CD14-positive monocyte (primary cell): ENCODE measurements at places on chromosomes 11 and 22.

GRCh38 chr11:79940165-79940564 lies 499.3 kb upstream of the TENM4 start:
- no peak for DNase-seq

DNA sequence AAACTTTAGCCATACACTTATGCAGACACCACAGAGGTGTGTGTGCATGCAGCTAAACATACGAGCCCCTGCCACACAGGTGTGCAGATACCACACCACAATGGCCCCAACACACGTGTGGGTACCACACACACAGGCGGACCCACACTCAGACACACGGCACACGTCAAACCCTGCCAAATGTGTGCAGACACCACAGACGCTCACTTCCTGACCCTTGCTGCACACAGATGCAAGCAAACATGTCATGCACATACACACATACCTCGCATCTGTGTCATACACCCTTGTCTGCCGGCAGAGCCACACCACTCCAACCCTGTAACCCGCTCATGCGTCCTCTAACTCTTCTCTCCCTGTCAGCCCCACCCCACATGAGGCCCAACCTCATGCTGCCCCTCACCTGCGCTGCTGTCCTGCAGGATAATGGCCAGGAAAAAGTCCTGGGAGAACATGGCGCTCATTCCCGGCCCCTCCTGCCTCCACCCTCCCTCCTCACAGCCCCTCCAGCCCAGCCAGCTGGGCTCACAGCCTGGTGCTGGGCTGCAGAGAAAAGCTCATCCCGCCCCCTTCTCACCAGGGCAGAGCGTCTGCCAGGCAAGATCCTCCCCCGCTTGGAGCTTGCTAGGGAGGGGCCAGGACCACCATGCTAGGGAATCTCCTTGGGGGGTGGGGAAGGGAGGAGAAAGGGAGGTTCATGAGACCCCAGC lies 14.2 kb downstream of the SMPD1 start:
- DNase-seq, result no peak

GRCh38 chr11:111718436-111718835 lies 47.8 kb downstream of the PPP2R1B start:
- DNase-seq, result no peak

GRCh38 chr11:55263081-55263480 lies 1.1 kb downstream of the TRIM48 start:
- no peak for DNase-seq

DNA sequence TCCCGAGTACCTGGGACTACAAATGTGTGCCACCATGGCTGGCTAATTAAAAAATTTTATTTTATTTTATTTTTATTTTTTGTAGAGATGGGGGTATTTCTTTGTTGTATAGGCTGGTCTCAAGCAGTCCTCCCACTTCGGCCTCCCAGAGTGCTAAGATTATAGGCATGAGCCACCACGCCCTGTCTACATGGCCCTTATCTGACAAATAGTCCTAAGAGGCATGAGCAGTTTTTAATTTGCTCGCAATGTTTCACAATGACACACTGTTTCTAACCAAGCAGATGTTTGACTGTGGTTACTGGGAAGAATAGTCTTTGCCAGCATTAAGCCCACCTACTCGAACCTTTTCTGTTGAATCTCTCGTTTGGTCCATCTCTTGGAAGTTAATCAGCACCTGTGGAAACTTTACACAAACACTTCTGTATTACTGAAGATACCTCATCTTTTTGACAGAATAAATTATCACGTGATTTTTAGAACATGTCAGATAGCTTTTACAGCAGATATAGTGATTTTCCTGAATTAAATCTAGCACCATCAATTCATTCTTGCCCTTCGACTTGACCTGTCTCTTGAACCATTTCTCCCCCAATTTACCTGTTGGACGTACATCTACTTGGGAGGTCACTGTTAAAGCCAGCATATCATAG lies 71.4 kb downstream of the MTMR3 start:
- DNase-seq, result no peak

GRCh38 chr11:86403458-86403857 lies 28.8 kb downstream of the CCDC81 start:
- DNase-seq, result no peak

DNA sequence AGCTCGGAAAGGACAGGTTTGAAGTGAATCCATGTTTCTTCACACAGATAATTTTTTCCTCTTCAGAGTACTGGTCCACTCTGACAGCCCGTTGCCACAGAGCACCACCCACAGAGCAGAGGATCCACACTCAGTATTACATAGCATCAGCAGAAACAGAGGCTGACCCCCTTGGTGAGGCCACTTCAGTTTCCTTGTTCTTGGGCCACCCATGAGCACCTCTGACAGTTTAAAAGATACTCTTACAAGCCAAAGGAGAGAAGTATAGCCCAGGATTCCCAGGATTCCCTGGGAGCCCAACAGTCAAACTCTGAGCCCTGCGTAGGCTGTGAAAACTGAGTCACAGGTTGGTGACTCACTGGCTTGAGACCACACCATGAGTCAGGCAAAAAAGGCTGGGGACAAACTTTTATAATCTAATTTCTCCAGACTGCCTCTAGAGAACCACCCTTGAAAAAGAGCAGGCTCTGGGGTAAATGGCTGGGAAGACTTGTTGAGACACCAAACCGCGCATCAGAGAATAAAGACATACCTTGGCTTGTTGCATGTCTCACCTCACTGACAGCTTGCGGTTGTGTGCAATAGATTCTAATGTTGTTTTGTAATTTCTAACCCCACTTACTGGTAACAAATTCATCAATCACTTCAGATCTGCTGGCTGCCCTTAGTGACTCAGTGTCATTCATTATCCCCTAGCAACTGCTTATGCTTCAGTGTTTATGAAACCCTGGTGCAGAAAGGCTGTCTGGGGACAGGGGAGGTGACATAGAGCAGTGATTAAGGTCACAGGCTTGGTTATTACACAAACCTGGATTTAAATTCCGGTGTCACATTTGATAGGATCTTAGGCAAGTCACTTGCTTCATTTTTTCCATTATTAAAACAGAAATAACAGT lies 56.9 kb upstream of the PRSS23 start:
- peak; percentile 78 for DNase-seq

DNA sequence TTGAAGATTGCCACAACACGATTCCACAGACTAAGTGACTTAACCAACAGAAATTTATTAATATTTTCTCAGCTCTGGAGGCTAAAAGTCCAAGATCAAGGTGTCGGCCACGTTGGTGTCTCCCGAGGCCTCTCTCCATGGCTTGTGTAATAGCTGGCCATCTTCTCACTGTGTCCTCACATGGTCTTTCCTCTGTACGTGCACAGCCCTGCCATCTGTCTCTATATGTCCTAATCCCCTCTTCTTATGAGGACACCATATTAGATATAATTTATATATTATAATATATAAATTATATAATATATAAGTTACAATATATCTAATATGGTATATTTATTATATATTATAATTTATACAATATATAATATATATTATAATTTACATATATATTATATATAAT lies 25.1 kb upstream of the SCGB1A1 start:
- DNase-seq, result no peak

DNA sequence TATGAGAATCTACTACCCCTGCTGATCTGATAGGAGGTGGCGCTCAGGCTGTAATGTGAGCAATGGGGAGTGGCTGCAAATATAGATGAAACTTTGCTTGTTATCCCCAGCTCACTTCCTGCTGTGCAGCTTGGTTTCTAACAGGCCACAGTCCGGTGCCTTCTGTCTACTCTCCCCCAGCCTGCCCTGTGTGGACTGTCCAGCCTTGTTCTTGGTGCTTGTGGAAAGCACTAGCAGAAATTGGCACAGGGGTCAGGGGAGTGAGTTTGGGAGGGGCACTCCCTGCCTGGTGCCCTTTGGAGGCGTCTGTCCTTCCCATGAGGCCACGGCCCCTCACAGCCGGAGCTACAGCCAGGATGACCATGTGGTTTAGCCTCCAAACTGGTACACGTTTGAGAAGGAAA lies 14.3 kb downstream of the MOV10L1 start:
- no peak for DNase-seq

GRCh38 chr11:2420502-2421225 lies 20.1 kb downstream of the TSSC4 start:
- peak; percentile 79 for DNase-seq

DNA sequence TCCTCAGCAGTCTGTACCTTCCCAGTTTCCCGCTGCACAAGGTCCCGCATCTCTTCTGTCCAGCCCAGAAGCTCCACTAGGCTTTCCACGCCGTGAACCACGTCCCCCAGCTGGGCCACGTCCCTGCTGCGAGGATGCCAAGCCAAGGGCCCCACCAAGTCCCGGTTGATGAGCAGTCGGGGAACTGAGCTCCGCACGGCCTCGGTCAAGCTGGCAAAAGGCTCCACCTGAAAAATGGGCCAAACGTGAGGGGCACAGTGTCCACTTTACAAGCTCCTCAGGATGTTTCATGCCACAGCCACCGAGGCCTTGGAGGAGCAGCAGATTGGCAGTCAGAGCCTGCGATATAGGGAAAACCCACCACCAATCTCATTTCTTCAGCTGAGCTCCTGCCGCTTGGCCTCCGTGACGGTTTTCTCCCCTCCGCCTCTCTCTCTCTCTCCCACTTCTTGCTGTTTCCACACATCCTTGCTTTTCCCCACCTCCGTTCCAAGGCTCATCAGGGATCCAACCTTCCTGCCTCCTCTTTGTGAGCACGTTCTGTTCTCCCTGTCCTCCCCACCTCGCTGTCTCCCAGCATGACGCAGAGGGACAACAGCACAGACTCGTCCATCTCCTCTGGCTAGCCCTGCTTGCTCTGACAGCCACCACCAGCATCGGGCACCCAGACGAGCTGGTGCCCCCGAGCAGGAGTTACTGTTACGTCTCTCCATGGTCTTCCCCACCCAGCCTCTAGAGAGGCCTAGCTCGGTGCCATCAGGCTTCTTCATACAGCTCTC lies 11.5 kb downstream of the RIC8A start:
- DNase-seq, result no peak

DNA sequence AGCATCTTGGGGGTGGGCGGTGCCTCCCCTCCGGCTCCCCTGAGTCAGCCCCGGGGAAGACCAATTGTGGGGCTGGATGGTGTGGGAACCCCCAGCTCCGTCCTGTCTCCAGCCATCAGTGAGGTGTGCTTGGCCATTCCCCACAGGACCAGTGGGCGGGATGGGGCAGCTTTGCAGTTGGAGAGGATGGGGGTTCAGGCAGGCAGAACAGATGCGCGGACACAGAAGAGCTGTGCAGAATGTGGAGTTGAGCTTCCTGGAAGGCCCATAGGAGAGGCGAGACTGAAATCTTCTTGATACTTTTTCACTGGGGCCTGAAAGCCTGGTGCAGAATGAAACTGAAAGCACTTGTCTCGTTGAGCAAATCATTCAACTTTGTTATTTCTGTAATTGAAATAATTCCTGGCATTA lies 23.8 kb downstream of the PARVB start:
- DNase-seq, result no peak

DNA sequence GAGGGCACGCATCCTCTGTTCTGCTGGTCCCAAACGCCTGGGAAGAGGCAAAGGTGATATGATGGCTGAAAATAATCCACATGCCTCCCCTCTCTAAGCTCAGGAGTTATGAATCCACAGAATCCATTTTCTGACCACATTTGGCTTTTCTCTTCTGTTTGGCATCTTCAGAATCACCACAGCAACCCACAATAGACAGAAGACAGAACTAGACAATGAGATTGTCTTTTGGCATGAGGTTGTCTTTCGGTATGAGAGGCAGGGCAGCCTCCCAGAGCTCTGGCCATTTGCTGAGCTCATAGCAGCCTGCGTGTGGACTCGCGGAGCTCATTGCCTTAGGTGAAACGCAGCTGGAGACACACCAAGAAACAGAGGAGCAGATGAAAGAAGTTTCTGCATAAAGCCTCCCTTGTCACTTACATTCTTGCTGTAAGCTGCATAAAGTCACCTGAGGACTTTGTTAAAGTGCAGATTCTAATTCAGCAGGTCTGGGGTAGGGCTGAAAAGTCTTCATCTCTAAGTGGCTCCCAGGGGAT lies 868.0 kb downstream of the NTM start:
- no peak for DNase-seq

GRCh38 chr11:45108070-45109064 lies 38.1 kb upstream of the PRDM11 start:
- DNase-seq, result no peak

DNA sequence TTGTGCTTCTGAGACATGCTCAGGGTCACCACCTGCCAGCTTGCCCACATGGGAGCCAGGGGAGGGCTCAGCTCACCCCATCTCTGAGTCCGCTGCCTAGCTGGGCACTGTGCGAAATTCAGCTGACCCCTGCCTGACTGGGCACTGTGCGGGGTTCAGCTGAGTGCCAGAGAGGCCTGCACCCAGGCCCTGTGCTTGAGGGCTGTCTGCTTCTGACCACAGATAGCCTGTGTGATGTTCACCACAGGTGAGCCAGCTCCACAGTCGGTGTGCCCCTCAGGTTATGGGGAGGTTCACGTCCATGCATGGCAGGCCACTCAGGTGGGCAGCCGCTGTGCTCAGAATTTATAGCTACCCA lies 84.5 kb upstream of the SUSD2 start:
- DNase-seq, result no peak

DNA sequence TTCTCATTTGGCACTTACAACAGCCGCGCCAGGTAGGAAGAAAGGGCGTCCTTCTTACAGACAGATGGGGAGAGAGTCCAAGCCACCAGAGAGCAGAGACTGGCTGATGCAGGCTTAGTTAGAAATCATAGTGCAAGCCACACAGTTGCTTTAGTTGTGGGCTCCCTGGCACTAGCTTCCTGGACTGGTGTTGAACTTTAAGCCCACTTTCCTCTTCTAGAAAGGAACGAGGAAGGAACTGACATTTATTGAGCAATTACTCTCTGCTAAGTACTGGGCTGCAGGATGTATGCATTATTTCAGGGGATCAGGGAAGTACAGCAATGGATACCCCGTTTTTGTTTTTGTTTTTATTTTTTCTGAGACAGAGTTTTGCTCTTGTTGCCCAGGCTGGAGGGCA lies 3.0 kb downstream of the BACE1 start:
- peak; percentile 46 for DNase-seq

- DNase-seq, result no peak
Observed at GRCh38 chr11:77201991-77202841, 74.2 kb downstream of the MYO7A start.

DNA sequence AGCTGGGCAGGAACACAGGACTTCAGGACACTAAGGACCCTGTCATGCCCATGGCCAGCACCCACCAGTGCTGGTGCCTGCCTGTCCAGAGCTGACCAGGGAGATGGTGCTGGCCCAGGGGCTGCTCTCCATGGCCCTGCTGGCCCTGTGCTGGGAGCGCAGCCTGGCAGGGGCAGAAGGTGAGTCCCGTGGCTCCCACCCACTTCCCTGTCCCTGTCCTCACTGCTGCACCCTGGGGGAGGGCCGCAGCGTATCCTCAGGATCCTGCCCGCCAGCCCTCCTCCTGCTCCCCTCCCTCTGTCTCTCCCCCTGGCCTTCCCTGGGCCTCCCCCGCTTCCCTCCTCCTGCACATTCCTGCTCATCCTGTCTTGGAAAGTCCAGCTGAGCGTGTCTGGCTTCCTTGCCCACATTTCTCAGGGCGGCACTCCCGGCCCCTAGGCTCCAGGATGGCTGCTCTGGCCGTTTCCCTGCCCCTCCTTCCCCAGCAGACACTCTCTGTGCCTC lies 8.7 kb downstream of the CSF2RB start:
- DNase-seq, result no peak
